Activated T-cell treated with anti-CD3 and anti-CD28 coated beads, Interleukin-2, amount 50 U/mL, for 72 hours (primary cell): ENCODE measurements at places on chromosomes 6 and 20.

- no peak for DNase-seq
Observed at GRCh38 chr6:121349596-121349995, 15.3 kb upstream of the TBC1D32 start.

GRCh38 chr6:27375613-27376079 lies 12.9 kb upstream of the ZNF391 start:
- peak; percentile 6 for DNase-seq

GRCh38 chr6:63804381-63804956 lies 168.9 kb downstream of the PHF3 start:
- DNase-seq = no peak

GRCh38 chr6:686497-686896 lies 6.4 kb downstream of the EXOC2 start:
- no peak for DNase-seq

- no peak for DNase-seq
Observed at GRCh38 chr20:55153001-55153645, 677.7 kb downstream of the DOK5 start.

DNA sequence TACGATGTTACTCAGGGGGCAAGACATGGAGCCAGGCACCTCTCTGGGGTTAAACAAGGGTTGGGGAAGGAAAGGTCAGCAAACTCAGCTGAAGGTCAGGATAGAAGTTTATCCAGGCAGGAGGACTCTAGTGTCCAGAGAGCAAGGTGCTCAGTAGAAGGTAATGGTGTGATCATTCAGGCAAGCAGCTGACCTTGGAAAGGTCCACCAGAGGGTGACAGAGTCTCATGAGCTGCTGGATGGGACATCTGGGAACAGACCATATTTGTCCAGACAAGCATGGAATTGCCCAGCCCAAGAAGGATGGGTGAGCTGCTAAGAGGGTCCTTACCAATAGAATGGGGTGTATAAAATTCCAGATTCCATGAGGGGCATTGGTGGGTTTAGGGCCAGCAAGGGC lies 89.5 kb downstream of the MAP3K7 start:
- no peak for DNase-seq

DNA sequence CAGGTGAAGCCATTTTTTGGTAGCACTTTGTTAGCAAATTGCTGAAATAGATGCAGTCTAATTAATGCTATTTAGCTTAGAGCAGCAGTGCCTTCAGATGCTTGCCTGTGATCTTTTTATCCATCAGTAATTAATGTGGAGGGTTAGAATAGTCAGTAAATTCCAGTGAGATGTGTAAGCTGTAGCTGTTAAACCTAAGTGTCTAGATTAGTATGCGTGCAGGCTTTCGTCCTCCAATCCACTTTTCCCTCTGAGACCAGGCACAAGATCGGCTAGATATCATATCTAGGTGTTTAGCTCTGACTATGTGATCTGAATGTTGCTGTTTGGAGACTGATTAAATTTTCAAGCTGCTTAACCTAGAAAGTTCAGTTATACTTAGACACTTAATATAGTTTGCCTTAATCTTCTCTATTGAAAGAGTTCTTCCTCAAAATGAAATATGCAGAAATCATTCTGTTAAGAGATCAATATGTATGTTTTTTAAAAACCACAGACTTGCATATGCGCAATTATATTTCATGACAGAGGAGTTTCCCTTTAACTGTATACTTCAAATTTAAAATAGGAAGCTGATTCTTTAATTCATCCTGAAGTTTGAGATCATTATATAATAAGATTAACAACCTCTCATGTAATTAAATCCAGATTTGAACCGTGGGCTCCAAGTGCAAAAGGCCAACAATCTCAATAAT lies 41.2 kb downstream of the XRN2 start:
- no peak for DNase-seq

- DNase-seq = peak; percentile 99
Observed at GRCh38 chr6:43477235-43478007, at the start of gene TJAP1. TJAP1 (plus strand) TSS chr6:43477570; CDS start chr6:43499002, 21,432 bp downstream.

DNA sequence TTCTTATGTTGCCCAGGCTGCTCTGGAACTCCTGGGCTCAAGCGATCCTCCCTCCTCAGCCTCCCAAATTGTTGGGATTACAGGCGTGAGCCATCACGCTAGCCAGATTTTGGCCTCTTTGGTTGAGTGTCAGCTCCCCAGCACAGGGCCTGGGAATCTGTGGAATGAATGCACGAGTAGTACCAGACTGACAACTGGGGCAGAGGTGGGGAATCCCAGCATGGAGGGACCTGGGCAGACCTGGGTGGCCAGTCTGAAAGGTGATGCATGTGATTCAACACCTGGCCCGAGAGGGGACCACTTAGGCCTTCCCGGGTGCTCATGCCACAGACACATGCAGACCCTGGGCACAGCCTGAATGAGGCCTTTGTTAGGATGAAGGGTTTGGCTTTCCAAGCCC lies 19.0 kb upstream of the TFAP2C start:
- DNase-seq = no peak

- DNase-seq = peak; percentile 65
Observed at GRCh38 chr6:28258877-28259777, at the start of gene NKAPL. NKAPL (plus strand) TSS chr6:28259297; CDS start chr6:28259372, 75 bp downstream.

- DNase-seq = no peak
Observed at GRCh38 chr6:24686408-24686807, 19.5 kb downstream of the ACOT13 start.

DNA sequence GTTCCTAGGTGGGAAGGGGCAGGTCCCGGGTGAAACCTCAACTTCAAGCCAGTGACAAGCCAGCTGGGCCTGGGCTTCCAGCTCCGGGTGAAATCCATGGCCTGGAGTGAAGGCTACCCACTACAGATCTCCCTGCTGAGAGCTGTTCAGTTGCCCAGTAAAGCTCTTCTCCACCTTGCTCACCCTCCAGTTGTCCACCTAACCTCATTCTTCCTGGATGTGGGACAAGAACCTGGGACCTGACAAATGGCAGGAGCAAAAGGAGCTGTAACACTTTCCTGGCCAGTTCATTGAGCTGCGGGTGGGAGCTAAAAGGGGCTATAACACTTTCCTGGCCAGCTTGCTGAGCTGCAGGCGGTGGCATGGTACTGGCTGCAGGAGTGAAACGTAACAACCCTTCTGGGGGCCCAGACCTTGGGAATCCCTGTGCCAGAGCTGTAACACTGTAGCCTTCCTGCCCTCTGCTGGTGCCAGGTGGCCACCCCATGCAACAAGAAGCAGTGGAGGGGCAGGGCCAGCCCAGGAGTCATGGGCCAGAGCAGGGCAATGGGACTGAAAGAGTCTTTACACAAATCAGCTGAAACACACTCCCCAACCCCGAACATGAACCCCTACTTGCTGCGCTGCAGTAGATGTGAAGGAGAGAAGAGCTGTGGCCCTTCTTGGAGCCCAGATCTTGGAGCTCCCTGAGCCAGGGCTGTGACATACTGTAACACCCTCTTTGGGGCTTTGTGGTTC lies 3.6 kb upstream of the HINT3 start:
- DNase-seq = peak; percentile 31

DNA sequence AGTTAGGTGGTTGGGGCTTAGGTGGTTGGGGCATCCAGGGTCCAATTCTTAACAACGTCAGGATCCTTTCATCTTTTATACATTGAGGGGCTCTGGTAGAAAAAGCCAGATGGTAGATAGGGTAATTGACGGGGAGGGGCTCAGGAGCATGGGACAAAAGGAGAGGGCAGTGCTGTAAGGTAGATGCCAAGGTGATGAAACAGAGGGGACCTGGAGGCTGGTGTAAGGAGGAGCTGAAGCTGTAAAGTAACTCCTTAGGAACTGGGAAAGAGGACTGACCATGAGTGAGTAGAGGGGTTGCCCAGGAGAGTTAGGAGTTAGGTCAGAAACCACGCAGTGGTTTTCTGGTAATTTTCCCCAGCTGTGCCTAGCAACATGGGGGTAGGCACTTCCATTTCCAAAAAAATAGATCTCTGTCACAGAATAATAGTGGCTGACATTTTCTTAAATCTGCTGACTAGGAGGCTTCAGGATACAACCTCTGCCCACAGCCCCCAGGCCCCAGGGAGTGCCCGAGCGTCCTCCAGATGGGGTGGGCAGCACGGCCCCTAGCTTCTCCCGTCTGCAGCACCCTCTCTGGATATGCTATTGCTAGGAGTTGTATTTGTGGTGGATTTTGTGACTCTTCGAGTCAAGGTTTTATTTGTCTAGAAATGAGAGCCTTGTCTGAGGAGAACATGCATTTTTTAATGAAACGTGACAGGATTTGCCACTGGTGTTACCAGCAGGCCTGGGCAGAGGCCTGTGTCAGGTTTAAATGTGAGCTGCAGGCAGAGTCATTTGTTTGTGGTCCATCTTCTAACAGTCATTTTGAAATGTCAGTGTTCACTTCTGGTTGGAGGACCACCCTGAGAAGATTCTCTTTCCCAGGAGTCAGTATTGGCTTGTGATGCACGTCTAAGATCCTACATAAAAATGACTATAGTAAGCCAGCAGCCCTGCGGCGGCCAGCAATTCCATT lies 44.6 kb downstream of the TULP4 start:
- DNase-seq = no peak

DNA sequence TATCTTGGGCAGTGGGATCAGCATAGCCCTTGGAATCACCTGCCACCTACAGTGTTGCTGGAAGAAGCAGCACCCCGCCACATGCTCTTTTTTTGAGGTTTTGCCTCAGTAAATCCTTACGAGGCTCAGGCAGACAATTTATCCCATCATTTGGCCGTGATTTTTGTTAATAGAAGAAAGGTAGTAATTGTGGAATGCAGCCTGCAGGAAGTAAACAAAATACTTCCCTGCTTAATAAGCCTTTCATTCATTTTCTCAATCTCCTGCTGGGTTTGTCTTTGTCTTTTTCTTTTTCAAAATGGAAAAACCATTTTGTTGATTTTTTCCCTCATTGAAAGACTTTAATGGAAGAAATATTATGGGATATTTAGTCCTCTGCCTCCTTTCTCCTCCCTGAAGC lies 93.7 kb upstream of the CD83 start:
- DNase-seq = no peak

DNA sequence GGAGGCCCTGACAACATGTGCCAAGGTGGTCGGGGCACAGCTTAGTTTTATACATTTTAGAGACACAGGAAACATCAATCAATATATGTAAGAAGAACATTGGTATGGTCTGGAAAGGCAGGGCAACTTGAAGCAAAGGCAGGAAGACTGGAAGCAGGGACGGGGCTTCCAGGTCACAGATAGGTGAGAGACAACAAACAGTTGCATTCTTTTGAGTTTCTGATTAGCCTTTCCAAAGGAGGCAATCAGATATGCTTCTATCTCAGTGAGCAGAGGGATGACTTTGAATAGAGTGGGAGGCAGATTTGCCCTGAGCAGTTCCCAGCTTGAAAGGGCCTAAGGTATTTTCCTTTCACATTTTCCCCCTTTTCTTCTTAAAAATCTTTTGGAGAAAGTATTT lies 311.0 kb upstream of the RGS17 start:
- DNase-seq = no peak

DNA sequence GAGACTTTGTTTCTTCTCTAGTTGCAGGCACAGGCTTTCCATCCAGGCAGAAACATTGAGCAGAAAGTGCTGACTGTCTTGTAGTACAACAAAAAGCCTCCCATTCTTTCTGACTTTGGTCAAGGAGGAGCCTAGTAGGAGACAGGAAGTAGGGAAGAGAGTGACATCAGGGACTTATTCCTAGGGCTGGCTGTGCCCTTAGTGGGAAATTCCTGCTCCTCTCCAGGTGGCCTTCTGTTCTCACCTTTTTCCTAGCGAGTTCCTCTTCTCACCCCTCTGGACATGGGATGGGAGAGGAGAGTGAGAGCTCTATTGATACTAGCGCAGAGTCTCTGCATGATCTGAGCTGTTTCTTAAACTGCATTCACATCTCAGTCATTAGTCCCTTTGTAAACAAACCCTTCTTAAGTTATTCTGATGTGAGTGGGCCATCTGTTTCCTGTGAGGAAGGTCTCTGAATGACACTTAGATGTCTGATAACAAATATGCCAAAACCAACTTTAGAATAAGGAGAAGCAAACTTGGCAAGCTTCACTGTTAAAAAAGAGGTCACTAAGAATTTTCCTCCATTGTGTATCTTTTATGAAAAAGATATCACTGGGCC lies 455.0 kb downstream of the GJA1 start:
- no peak for DNase-seq
